Body of pancreas (tissue), 4 donors: ENCODE measurements at places on chromosomes 6 and 20. TPM values are rescaled to one million over a fixed set of nuclear protein-coding genes. Genes with fewer than 3 reads are reported as not detected.

CRISP3 gene
- 6.0 TPM for total RNA-seq

GJA10 gene
- total RNA-seq: not detected

MUC22 gene
- not detected for total RNA-seq

C20orf144 gene
- total RNA-seq: 0.66 TPM

GRCh38 chr6:48826901-48827701, 636.0 kb downstream of the MMUT start:
- DNase-seq: no peak

- DNase-seq: no peak
Observed at GRCh38 chr20:47237715-47238114, 118.8 kb downstream of the ZMYND8 start.

DNA sequence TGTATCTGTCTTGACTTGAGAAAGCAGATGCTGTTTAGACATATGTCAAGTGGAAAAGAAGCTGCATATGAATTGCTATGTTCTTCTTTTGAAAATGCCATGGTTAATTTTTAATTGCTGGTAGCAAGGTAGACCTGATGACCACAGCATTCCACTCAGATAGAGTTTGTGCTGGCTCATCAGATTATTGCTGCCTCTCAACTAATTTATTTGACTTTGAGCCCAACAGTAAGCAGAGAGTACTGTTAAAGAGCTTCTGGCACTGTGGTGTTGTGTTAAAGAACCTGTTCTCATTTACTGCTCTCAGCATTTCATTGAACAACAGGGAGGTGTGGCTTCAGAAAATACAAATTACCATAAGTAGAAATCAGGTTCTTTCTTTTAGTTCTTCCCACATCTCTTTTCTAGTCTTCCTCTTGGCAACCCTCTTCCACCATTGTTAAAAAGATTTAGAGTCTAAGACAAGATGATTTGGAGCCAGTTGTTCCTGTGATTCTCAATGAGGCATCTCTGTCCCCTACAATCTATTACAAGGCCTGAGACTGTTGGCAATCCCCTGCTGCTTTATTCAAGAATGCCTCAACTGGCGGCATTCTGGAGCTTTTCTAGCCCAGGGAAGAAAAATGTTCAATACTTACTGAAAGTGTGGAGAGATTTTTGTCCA, 967.6 kb upstream of the GJE1 start:
- no peak for DNase-seq

- no peak for DNase-seq
Observed at GRCh38 chr20:32544893-32545840, 40.0 kb downstream of the NOL4L start.

DNA sequence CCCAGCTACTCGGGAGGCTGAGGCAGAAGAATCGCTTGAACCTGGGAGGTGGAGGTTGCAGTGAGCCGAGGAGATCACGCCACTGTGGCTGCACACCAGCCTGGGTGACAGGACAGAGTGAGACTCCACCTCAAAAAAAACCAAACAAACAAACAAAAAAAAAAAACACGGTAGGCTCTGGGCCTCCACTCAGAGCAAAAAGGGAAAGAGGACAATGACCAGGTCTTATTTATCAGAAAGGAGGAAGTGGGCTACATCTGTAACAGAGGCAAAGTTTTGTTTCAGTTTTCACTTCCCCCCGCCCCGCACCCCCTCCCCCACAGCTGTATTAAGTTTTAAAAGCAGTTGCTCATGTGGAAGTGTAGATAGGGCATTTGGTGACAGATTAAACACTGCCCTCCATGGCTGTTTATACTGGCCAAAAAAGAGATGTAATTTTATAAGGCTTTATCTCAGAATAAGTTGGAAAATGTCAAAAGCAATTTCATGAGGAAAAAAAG, 114.6 kb downstream of the RCAN2 start:
- no peak for DNase-seq

GRCh38 chr6:52675372-52675771, 4.5 kb downstream of the TMEM14A start:
- no peak for DNase-seq

GRCh38 chr6:32664827-32665362, 1.6 kb downstream of the HLA-DQB1 start:
- DNase-seq: no peak
